CD4-positive, alpha-beta T cell treated with Interleukin-21 for 1 hour (primary cell): ENCODE measurements at places on chromosomes 1 and 21.
A peak's percentile ranks its signal among the peaks of the same experiment; 100 is the strongest.

GRCh38 chr1:87683196-87683956 is 354.7 kb downstream of the LMO4 start:
- no peak for DNase-seq

DNA sequence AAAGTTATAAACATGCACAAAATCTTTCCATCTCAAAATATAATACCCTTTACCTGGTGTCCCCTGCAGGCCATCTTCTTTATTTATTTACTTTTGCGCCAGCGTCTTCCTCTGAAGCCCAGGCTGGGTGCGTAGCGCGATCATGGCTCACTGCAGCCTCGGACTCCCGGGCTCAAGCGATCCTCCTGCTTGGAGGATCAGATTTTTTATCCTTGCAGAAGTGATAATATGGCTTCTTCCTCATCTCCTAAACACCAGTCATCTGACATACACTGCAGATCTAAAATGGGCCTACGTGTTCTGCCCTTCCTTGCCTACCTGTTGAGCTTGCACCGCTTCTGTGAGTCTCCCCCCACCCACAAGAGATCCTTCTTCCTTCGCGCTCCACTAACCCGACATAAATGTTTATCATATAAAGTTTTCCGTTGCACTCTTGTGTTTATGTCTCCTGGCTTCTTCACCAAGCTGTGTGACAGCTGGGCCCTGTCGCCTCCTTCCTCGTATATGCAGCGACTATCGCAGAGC is 506 bp upstream of the SRP9 start:
- no peak for DNase-seq

GRCh38 chr1:51489472-51489871 is 29.6 kb downstream of the EPS15 start:
- DNase-seq, result no peak

DNA sequence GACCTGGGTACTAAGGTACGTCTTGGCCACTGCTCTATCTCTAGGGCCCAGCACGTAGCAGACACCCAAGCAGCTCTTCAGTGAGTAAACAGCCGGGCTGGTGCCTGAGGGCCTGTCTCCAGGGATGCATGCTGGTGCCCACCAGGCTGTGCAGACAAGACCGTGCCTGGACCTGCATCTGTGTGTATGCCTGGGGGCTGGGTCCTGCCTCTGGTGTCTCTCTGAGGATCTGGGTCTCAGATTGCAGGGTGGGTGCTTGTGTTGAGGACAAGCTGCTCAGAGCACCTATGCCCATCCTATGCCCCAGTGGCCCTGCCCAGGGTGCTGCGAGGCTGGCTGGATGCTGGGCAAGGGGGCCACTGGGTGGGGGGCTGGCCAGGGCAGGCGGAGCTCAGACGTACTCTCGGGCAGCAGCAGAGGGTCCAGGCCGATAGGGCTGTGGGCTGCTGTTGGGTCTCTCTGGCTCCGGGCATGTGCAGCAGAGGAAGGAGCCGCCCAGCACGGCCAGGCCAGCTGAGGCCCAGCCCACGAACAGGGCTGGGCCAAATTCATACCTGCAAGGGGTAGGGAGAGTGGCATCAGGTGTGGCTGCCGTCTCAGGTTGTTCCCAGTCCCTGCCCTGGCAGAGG is 4.4 kb downstream of the CLDN19 start:
- DNase-seq, result no peak

GRCh38 chr1:45282351-45282750 is 44.3 kb upstream of the HPDL start:
- no peak for DNase-seq

GRCh38 chr1:116067566-116067890 is 43.7 kb upstream of the MAB21L3 start:
- no peak for DNase-seq

GRCh38 chr1:30877205-30877912 is 31.2 kb downstream of the SDC3 start:
- DNase-seq, result no peak

DNA sequence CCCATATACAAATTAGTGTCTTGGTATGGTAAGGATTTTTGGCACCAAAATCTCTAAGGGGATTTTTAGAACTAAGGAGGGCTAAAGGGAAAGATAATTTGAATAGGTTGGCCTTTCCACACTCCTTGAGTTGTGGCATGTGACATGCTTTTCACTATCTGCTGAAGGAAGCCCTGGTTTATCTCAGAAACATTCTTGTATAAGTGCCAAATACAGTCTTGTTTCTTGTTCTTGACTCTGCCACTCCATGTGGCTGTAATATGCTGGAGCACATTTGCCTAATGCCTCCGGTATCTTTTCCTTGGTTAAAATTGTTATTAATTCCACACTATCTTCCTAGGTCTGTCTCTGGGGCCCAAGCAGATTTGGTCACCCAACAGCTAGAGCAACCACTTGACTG is 457.0 kb downstream of the USP25 start:
- DNase-seq, result no peak

GRCh38 chr1:224873434-224874369 is 55.8 kb upstream of the DNAH14 start:
- DNase-seq, result no peak

DNA sequence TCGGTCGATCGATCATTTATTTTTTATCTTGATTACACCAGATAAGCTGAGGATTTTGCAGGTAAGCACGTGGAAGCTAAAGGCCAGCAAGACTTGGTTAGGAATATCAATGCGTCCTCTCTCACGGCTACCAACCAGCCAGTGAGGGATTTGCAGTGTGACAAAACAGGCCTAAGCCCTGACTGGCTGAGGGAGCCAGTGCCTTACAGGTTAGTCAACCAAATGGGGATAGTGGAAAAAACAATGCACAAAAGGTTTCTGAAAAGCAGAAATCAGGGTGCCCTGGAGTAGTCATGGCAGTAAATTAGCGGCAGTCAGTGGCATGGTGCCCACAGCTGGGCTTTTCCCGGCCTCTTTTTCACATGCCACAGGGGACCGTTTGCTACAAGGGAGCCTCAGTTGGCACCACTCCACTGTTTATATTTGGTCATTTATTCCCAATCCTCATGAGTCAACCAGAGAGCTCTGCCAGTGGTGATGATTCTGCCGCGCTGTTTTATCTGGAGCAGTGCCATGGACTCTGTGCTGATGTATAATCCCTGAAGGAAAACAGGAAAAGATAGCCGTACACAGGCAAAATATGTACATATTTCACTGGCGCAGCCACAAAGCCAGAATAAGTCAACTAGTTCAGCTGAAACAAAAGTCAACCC is 167.6 kb downstream of the RHOU start:
- no peak for DNase-seq

DNA sequence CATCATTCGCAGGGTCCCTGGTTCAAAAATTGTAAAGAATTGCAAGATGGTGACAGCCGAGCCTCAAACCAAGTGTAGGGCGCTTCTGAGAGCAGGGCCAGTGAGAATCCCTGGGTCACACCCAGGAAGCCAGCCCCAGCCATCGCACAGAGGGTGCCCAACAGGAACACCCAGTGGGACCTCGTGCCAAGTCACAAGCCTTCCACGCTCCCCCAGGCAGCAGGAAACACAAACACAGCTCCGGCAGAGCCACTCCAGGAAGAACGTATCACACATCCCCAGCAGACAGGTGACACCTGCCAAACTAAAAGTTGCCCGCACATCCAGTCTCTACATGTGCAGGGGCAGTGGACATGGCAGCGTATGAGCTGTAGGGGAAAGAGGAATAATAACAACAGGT is 20.2 kb downstream of the DHRS3 start:
- DNase-seq, result no peak

GRCh38 chr1:89881415-89882058 is 60.7 kb downstream of the LRRC8D start:
- no peak for DNase-seq

DNA sequence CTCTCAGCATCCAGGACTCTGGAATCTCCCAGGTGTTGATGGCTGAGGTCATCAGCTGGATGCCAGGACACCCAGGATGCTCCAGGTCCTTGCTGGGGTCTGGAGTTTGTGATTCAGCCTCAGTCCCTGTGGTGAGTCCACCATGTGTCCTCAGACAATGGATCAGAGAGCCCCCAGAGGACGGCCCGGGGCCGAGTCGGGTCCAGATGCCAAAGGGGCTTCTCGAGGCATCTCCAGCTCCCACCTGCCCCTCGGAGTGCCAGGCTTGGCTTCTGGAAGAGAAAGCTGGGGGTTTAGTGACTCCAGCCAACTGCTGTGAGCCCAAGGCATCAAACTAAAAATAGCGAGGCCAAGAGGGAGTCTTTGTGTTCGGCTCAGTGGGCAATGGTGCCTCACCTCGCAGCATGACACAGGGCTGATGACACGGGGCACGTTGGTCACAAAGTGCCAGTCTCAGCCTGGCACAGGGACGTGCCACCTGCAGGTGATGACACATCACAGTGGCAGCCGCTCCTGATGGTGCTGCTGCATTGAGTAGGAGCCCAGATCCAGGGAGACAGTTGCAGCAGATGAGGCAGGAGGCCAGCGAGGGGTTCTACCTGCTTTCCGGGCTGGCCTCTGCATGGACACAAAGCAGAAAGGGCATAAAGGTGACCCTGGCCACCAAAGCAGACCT is 10.6 kb downstream of the PDE9A start:
- DNase-seq, result no peak

- no peak for DNase-seq
Observed at GRCh38 chr1:20271498-20272400, 18.9 kb upstream of the VWA5B1 start.

DNA sequence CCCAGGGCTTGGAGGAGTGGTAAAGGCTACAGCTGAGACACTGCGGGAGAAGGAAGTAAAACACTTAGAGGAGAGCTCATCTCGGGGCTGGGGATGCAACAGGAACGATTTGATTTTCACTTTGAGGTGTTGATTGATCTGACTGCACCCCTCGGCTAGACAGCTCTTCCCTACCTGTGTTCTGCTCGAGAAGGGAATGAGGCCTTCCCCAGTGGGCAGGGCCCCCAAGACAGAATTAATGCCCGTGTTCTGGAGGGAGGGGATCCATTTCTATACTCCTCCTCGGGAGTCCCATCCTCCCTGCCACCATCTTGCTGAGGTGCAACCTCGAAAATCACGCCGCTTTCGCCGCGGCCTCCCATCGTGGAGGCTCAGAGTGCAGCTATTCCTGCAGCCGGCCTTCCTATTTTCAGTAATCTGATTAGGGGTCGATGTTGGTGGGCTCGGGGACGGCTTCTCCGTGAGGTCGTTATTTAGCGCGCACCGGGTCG is 2.4 kb downstream of the ATP2B4 start:
- DNase-seq, result peak; percentile 25

- no peak for DNase-seq
Observed at GRCh38 chr1:211828584-211829342, 1.8 kb downstream of the LPGAT1 start.

DNA sequence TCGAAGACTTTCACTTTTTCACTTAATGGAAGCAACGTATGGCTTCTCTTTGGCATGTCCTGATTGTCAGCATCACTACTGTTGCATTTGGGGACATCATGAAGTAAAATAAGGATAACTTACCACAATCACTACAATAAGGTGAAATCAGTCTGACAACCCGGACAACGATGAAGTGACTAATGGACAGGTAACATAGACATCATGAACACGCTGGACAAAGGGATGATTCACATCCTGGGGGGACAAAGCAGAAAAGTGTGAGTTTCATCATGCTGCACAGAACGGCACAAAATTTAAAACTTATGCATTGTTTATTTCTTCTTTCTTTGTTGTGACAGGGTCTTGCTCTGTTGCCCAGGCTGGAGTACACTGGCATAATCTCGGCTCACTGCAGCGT is 53.9 kb downstream of the FH start:
- no peak for DNase-seq

GRCh38 chr1:172041102-172041501 is 199.8 kb downstream of the DNM3 start:
- no peak for DNase-seq

DNA sequence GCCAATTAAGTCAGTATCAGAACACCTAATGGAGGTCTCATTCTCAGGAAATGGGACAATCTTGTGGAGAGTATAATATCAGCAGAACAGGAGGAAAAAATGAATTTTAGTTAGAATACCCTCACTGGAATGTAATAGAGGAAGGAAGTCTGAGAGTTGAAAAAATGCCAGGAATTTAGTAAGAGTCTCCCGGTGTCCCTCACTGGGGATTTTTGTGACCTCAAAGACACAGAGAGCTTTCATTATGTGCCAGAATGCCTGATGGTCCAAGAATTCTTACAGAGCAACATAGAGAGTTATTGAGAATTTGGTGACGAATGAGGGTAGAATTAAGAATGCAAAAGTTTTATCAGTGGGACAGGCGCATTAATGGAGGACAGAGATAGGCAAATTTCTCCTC is 443.5 kb upstream of the B3GALT2 start:
- no peak for DNase-seq

DNA sequence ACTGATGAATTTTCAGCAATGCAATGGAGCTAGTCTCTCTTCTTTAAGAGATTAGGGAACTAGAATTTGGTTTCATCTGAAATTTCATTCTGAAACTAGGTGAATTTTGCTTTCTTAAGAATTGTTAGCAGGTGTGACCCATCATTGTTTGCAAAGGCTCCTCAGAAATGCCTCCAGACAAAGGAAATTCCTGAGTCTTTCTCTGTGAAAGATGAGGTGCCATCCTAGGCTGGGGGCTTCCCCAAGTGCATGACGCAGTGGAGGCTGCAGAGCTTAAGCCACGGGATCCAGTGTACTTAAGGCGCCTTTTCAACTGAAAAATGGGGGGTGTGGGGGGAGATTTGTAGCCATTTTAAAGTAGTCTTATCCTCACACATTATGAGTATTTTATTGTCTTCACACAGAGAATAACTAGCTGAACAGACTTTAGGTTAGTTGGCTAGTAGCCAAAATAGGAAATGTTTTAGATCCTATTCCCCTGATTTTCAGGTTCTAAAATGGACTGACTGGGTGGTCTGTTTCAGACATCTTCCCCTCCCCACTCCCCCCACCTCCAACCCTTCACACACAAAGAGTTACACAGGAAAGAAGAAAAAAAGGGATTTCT is 202.0 kb downstream of the NFIA start:
- no peak for DNase-seq

DNA sequence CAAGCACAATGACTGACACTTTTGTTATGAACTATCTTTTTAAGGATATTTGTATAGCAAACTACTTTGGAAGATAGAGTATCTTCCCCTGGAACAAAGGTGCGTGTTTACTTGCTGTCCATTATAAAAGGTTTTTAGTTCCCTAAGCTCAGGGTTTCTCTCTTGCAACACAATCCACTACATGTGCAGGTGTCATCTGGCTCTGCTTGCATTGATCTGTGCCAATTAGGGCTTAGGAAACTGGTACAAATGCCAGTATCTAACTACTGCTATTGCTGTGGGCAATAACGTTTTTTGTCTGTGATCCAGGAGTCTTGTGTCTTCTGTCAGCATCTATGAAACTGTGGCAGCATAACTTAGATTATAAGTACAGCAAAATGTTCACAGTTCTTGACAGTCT is 68.3 kb upstream of the ABCD3 start:
- no peak for DNase-seq

DNA sequence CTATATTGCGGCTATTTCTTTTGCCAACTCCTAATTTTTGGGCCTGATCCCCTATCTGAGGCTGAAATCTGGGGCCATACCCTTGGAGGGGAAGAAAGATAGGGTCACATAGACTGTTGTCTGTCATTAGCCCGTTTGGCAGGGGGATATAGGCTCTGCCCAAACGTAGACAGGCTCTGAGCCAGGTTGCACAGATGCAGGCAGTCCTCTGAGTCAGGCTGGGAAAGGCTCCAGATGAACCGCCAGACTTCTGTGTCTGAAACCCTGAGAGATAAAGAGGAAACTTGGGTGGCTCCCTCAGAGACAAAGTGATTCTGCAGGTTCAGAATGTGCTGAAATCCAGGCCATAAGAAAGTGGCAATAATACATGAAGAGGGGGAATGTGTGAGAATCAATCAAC is 4.0 kb upstream of the CAP1 start:
- DNase-seq, result no peak
